Activated naive CD8-positive, alpha-beta T cell treated with anti-CD3 and anti-CD28 coated beads for 36 hours (primary cell): ENCODE measurements at places on chromosomes 7 and 10. TPM values are rescaled to one million over a fixed set of nuclear protein-coding genes. Genes with fewer than 3 reads are reported as not detected.

- no peak for DNase-seq
- H3K4me3 ChIP-seq: peak overlapping the region; percentile 60
- no peaks in the 10 kb centered on the region for H3K27me3 ChIP-seq
Observed at GRCh38 chr10:72081210-72081609, 7.1 kb downstream of the SPOCK2 start.

GRCh38 chr10:66222462-66223046, 703.3 kb upstream of the LRRTM3 start:
- no peaks in the 10 kb centered on the region for H3K4me1 ChIP-seq
- no peaks in the 10 kb centered on the region for H3K27me3 ChIP-seq
- no peak overlapping the region for H3K27ac ChIP-seq
- DNase-seq: no peak

GRCh38 chr7:96397936-96398598, 76.2 kb upstream of the SLC25A13 start:
- H3K27me3 ChIP-seq: peaks cover 10% of the 10 kb centered on the region
- H3K36me3 ChIP-seq: no peaks in the 10 kb centered on the region
- no peaks in the 10 kb centered on the region for H3K4me1 ChIP-seq
- H3K27ac ChIP-seq: no peak overlapping the region

DNA sequence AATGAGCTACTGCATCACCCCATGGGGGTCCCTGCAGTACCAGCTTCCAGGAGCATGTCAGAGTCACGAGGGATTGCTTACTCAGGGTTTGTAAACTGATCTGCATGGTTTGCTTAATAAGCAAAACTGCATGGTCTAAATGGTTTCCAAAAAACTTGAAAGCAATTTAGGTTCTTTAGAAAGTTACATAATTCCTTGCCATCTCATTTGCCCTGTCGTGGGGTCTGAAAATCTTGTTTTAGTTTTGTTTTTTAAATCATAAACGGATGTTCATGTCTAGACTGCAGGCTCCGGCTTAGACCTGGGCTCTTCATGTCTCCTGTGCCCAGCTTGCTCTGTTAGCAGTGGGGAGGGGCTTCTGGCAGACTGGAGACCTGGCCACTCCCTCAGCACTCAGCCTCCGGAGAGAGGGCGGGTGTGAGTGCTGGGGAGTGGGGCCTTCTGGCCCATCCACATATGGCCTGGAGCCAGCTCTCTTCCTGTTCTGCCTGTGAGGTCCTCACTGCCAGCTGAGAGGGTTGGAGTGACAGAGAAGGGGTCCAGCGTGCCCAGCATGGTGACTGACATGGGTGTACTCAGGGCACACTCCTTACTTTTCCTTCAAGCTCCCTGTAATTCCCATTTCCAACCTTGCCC, 17.5 kb downstream of the PRF1 start:
- peaks cover 33% of the 10 kb centered on the region for H3K4me1 ChIP-seq
- H3K36me3 ChIP-seq: no peaks in the 10 kb centered on the region
- no peak for DNase-seq
- no peaks in the 10 kb centered on the region for H3K27me3 ChIP-seq

DNA sequence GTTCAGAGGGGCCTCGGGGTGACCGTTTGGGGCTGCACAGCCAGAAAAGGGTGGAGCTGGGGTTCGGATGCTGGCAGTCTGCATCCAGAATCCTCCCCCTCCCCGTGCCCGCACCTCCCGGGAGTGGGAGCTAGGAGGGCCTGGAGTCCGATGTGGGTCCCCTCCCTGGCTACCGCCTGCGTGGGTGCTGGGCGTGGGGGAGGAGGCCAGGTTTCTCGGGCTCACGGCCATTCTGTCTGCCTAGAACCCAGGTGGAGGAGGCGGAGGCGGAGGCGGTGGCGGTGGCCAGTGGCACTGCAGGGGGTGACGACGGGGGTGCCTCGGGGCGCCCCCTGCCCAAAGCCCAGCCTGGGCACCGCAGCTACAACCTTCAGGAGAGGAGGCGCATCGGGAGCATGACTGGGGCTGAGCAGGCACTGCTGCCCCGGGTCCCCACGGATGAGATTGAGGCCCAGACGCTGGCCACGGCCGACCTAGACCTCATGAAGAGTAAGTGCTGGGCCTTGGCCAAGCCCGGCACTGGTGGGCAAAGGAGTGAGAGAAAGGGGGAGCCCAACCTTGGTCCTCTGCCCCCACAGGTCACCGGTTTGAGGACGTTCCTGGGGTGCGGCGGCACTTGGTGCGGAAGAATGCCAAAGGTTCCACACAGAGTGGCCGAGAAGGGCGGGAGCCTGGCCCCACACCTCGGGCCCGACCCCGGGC, 7.0 kb downstream of the SLC4A2 start:
- H3K27ac ChIP-seq: no peak overlapping the region
- DNase-seq: no peak
- peaks cover 9% of the 10 kb centered on the region for H3K36me3 ChIP-seq

Gene DPYSL4
- total RNA-seq: 22.2 TPM

Gene ANKRD22
- total RNA-seq: not detected

Gene GPR22
- total RNA-seq: not detected

Gene CPVL
- total RNA-seq: not detected
